Activated CD4-positive, CD25-positive, alpha-beta regulatory T cell treated with anti-CD3 and anti-CD28 coated beads, Interleukin-2, amount 50 U/mL, for 24 hours (primary cell): ENCODE measurements at places on chromosomes 1 and 21.

- no peak for ATAC-seq
Observed at GRCh38 chr1:225710804-225711203, 57.9 kb upstream of the ENAH start.

GRCh38 chr1:204172404-204173029, 6.4 kb upstream of the REN start:
- ATAC-seq = no peak

GRCh38 chr1:69312055-69312732, 255.5 kb upstream of the LRRC7 start:
- no peak for ATAC-seq

DNA sequence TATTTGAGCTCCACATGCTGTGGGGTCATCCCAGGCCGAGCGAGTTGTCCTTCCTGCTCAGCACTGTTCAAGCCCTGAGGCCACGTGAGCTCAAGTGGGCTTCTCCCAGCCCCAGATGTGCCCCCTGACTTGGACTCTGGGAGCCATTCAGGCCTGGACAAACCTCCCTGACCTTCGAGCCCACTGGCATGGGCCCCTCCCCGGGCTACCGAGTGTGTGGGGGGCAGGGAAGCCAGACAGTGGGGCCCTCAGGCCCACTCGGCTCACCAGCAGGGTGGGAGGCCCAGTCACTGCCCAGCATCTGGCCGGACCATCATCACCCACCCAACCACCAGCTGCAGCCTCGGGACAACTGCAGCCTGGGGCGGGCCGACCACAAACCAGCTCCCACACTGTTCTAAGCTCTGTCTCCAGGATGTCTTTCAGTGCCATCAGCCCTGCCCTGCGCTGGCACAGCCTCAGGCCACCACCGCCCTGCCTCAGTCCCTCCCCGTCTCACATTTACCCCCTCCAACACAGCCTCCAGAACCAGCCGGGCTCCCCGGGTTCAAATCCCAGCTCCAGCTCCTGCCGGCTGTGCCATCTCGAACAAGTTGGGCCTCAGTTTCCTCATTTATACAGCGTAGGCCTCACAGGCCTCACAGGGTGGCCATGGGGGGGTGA, 20.9 kb upstream of the PLEKHG5 start:
- no peak for ATAC-seq

GRCh38 chr21:16536140-16536539, 806.4 kb downstream of the USP25 start:
- no peak for ATAC-seq

- no peak for ATAC-seq
Observed at GRCh38 chr21:44413566-44414290, 41.6 kb upstream of the LRRC3 start.

GRCh38 chr1:162904579-162904978, 43.6 kb upstream of the CCDC190 start:
- ATAC-seq = no peak

DNA sequence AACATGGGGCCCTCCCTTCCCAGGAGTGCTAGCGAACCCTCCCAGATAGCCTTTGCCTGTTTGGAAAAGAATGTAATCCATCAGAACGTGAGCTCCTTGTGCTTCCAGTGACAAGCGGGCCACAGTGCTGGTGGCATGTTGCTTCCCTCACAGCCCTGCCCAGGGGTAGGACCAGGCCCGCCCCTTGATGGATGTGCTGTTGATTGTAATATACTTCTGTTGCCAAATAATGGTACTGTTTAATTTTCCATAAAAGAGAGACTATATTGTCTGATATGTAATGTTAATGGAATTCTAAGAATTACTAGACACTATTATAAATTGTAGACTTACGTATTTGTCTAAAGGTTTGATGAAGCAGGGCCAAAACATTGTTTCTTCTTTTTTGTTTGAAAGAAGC, 16.4 kb downstream of the ATP5PO start:
- ATAC-seq = no peak

- ATAC-seq = no peak
Observed at GRCh38 chr1:87194856-87195255, 133.8 kb upstream of the LMO4 start.

DNA sequence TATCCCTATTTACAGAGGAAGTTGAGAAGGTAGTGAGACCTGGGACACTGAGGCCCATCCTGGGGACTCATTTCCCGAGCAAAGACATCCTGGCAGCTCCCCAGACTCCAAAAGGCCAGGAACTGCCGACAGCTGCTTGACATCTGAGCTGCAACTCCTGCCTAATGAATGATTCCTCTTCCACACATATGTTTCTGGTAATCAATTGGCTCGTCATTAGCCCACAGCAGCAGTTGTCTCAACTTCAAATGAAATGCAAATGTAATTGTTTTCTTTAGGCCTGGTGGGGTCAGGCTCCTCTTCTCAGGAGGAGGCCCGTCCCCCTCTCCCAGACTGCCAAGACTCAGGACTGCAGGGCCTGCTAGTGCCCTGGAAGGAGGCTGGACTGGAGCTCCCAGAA, 61.8 kb upstream of the DISP3 start:
- no peak for ATAC-seq

GRCh38 chr1:205496661-205497060, 7.8 kb upstream of the CDK18 start:
- ATAC-seq = no peak

DNA sequence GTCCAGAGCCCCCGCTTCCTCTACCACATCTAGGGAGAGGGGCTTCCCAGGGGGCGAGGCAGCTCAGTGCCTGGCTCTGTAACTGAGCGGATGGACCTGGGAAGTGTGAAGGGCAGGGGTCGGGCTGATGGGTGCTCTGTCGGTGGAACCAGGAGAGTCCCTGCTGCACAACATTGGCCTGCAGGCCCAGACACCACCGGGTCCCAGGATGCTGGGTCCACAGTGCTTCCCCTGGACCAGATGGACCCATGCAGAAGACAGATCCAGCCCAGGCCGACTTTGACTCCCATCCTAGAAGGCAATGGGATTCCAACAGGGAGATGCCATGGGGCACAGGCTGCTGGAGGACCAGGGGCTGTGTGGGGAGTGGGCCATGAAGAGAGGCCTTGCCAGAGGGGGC, 212.9 kb downstream of the GRIK3 start:
- ATAC-seq = no peak

DNA sequence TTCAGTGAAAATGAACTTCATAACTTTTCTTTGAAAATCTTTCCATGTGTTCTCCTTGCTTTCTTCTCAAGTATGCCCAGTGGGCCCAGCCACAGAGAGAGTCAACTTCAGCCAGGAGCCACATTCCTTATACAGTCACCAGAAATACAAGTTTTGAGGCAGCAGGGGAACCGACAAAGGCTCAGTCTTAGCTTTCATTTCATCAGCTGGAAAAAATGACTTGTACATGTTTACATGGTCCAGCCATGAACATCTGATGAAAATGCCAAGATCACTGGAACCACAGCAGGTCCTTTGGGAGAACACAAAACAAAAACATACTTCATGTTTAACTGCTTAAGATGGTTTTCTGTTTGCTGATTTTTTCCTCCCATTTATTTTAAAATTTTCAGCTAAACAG, 72.5 kb downstream of the SYDE2 start:
- ATAC-seq = no peak

DNA sequence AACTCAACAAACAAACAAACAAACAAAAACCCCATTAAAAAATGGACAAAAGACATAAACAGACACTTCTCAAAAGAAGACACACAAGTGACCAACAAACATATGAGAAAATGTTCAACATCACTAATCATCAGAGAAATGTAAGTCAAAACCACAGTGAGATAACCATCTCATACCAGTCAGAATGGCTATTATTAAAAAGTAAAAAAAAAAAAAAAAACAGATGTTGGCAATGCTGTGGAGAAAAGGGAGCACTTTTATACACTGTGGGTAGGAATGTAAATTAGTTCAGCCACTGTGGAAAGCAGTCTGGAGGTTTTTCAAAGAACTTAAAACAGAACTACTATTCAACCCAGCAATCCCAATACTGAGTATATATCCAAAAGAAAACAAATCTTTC, 94.7 kb downstream of the PLPP3 start:
- no peak for ATAC-seq

- no peak for ATAC-seq
Observed at GRCh38 chr1:158037866-158038359, 44.5 kb downstream of the KIRREL1 start.

- no peak for ATAC-seq
Observed at GRCh38 chr1:114227059-114227458, 73.4 kb upstream of the SYT6 start.

- no peak for ATAC-seq
Observed at GRCh38 chr1:6519935-6520671, 28.6 kb upstream of the PLEKHG5 start.

DNA sequence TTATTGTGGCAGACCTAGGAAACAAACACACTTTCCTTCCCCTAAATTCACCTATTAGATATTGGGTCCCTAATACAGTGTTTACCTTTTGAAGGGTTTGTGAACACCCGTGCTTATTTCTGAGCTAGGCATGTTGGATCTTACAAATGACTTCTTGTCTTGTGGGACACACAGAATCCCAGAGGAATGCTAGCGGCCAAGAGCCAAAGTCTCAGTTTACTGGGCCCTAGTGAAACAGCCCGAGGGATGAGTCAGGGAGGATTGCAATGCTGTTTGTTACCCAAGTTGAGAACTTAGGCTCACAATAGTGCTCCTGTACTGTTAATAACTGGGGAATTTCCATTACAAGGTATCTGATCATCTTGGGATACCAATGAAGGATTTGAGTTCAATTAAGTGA, 100.1 kb upstream of the AKT3 start:
- ATAC-seq = no peak

DNA sequence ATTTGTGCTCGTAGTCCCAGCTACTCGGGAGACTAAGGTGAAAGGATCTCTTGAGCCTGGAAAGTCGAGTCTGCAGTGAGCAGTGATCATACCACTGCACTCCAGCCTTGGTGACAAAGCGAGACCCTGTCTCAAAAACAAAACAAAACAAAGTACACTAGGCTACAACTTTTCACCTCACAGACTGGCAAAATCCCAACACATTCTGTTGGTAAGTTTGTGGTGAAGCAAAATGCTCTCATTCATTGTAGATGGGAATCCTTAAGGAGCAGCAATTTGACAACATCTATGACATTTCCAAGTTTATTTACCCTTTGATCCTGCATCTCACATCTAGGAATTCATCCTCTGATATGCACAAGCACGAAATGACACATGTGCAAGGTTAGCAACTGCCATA, 20.2 kb upstream of the SLC1A7 start:
- no peak for ATAC-seq

GRCh38 chr1:114328361-114328904, 174.8 kb upstream of the SYT6 start:
- ATAC-seq = no peak

GRCh38 chr1:234608911-234609690, 877 bp downstream of the IRF2BP2 start:
- peak; percentile 15 for ATAC-seq

- ATAC-seq = no peak
Observed at GRCh38 chr1:67732750-67733151, 47.8 kb downstream of the GADD45A start.

DNA sequence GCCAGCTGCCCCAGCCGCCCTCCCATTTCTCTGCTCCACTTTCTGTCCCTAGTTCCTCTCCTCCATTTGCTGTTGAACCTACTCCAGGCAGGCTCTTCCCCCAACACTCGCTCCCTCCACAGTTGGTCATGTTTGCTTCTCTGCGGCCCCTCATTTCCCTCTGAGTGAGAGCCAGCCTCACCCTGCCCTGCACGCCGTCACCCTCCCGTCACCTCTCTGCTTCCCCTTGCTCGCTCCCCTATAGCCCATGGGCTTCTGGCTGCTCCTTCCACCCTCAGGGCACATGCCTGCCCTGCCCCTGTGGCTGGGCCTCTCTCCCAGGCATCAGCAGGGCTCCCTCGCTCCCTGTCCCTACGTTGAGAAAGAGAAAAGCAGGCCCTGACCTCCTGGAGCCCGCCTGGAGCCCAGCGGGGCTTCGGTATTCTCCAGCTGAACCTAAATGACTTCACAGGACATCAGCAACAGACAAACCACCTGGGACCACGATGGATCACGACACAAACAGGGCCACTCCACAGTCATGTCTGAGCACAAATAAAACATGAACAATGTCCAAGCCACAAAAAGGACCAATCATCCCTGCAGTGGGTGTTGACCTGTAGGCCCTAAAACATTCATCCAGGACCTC, 13.3 kb upstream of the THEMIS2 start:
- ATAC-seq = no peak

DNA sequence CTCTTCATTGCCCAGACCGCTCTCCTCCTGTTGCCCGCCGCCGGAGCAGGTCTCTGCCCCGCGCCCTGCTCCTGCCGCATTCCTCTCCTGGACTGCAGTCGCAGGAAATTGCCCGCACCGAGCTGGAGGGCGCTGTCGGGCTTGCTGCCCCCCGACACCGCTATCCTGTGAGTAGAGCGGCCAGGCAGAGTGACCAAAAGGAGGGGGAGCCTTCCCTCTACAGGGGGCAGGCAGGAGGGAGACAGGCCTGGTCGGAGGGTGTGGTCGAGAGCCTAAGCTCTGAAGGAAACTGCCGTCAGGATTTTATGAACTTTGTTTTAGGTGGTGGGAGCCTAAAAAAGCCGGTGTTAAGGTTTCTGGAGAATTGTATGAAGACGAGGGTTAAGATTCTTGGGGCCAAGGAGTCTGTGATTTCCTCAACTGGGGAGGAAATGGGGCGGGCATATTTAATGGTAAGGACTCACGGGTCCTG, 517 bp downstream of the LRIG2 start:
- peak; percentile 0 for ATAC-seq

DNA sequence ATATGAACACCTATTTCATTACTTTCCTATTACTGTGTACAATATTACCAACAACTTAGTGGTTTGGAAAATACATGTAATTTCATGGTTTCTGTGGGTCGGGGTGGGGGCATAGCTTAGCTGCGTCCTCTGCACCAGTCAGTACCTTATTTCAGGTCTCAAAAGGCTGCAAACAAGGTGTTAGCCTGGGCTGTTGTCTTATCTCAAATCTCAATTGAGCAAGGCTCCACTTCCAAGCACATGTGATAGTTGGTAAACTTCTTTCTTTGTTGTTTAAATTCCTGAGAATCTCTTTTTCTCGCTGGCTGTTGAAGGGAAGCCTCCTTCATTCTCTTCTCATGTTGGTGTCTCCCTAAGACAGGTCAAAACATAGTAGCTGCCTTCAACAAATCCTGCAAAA, 485.4 kb downstream of the AMY1C start:
- no peak for ATAC-seq

DNA sequence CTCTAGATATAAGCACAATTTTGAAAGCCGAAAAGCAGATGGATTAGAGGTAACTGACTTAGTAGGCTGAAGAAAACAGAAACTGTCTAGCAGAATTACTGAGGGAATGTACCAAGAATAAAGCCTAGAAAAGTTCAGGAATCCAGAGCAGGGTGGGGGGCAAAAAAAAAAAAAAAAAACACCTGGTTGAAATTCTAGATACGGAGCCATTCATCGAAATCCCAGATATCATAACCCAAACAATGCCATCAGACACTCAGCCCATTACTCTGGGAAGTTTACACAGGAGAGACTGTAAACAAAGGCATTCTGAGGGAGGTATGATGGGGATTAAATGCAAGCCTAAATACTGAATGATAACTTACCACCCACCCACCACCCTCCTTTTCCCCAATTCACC, 45.6 kb downstream of the ENAH start:
- ATAC-seq = no peak

GRCh38 chr1:151134991-151135390, 11.4 kb downstream of the SEMA6C start:
- ATAC-seq = no peak

- peak; percentile 66 for ATAC-seq
Observed at GRCh38 chr21:38839328-38840286, 33.9 kb downstream of the ETS2 start.
